ENCODE measurements at places on chromosomes 12 and 14.

- DNase-seq, result no peak
These were observed 21.7 kb downstream of the RACGAP1 start for GRCh38 chr12:50003595-50003994.

- no peak for DNase-seq
These were observed 708 bp upstream of the P2RX4 start for GRCh38 chr12:121209221-121209620.

GRCh38 chr12:14952299-14952921, 9.0 kb downstream of the ARHGDIB start:
- DNase-seq, result no peak

DNA sequence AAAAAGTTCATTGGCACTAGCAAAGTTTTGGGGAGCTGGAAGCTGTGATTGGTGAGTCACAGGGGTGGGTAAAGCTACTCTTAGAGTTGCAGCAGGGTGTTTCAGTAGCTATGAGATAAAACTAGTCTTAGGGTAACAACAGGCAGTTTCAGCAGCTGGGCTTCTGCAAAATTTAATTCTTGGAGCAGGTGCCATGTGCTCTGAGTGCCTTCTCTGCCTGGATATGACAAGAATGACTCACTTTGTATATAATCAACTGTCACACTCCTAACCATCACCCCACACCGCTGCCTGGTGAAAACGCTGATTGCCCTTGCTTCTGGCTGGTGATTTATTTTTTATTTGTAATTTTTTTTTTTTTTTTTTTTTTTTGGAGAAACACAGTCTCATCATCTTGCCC, 10.5 kb upstream of the PLBD2 start:
- DNase-seq, result no peak

DNA sequence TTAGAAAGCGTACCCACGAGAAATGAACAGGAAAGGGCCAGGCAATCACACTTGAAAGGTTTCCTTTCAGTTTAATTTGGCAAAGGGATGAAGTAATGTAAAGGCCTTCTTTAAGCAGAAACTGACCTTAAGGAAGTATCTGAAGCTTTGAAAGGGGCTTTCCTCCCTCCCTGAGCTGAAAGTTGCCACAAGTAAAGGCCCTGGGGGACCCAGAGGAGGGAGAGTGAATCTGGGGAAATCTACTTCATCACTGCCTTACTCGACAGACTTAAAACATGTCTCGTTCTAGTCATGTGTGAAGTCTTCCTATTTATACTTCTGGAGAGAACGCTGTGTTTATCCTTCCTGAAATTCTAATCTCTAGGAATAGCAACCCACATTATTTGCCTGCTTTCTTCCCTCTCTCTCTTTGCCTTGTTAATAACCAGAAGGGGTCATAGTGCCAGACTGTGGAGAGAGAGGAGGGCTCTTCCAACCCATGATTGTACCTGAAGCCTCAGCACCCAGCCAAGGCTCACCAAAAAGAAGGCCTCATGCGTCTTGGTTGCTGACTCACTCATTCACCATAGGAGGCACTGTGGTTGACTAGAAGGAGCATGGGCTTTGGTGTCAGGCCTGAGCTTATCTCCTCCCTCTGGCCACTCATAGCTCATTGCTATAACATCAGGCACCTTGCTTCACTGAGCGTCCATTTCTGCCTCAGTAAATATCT, 10.2 kb upstream of the GPX2 start:
- no peak for DNase-seq

- no peak for DNase-seq
These were observed 293.4 kb downstream of the EGLN3 start for GRCh38 chr14:33657476-33657875.

- DNase-seq, result peak; percentile 84
These were observed 86.8 kb upstream of the HIF1A start for GRCh38 chr14:61608245-61609165.

GRCh38 chr12:4743046-4743445, 22.8 kb downstream of the GALNT8 start:
- no peak for DNase-seq

- no peak for DNase-seq
These were observed 3.0 kb downstream of the ACRBP start for GRCh38 chr12:6644257-6644596.

DNA sequence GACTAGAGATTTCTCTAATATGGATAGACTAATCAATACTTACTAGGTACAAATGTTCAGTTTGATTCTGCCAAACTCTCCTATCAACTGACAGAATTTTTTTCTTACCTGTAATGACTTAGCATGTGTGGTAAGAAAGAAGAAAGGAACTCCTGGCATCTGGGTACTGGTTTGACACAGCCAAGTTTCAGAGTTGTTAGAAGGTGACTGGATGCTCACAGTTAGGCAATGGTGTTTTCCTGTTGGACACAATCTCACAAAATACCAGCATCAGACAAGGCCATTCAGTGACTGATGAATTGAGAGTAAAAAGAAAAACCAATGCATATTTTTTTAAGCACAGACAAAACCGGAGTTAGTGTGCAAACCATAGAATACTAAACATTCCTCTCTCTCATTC, 4.2 kb downstream of the MUCL1 start:
- no peak for DNase-seq

DNA sequence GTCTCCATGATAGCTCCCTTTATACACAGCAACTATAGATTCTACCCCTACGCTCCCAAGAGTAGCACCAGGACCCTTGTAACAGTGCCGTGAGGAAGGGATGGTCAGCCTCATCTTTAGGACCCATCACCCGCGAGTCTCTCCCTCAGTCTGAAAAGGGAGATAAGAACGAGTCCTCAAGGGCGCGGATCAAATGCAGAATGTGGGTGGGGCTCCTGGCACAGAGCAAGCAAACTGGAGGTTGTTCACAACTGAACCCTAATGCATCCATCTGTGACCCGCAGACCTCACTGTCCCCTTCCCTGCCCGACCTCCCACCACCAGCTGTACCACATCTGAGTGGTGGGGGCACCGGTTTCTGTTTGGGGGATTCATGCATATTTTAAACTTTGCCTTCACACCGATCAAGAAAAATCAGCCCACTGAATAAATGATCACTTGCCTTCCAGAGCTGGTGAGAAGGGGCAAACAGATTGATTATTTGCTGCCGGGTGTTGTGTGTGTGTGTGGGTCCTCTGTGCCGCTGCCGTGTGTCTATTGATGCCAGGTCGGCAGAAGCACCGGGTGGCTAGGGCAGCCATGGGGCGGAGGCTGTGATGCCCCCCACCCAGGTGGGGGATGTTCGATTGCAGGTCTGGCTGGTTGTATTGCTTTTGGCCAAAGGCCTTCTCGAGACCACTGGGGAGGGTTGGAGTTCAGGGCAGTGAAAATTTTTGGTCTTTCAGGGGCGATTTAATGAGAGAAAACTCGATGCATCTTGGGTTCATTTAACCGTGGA, 35.7 kb upstream of the BEGAIN start:
- DNase-seq, result no peak

DNA sequence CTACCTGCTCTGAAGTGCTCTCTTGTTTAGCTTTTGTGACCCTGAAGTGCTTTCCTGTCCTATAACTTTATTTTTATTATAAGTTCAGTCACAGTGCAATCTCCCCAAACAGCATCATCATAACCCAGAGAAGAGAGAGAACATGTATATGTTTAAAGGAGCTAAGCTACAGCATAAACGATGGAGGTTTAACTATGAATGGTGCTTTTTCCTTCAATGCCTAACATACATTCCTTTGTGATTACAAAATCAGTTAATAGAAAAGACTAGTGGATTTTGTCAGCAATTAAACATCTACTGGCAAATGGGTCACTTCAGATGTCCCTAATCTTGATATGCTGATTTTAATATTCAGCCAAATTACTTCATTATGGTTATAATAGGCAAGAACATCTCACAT, 46.4 kb downstream of the ZFYVE21 start:
- no peak for DNase-seq

GRCh38 chr12:77407931-77408330, 342.6 kb upstream of the E2F7 start:
- DNase-seq, result no peak

All from NCI-H2107 (cell line).